ENCODE measurements at places on chromosomes 16 and 17.

DNA sequence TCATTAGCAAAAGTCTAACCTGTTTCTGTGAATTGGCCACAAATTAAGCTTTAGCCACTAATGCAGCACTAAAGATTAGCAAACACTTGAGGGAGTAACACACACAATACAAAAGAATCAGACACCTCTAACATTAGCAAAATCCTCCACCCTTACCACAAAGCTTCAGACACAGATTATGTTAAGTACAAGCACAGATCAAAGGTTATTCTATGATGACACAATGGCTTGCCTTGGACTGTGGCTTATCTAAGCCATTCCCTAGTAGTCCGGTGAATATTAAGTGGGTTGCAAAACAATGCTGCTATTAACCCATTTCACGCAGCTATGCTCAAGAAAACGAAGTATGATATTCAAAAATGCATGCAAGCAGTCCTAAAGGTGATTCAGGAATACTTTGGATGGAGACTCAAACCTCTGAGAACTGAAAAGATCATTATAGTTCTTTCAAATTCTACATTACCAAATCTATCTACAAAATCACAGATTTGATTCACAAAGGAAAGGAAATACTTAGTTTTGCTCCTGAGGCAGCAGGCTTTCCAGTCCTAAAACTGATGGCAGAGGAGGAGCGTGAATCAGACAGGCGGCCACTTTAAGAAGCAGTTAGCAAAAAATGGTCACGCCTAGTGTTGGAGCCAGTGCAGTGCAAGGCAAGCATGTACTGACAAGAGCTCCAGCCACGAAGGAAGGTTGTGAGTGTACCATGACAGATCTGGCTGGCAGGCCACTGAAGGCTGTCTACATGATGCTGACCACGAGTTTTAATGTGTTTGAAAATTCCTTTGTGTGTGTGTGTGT is 67.2 kb downstream of the PARN start:
- no peak for DNase-seq

GRCh38 chr17:57874434-57875289 is 24.8 kb upstream of the MRPS23 start:
- no peak for DNase-seq

DNA sequence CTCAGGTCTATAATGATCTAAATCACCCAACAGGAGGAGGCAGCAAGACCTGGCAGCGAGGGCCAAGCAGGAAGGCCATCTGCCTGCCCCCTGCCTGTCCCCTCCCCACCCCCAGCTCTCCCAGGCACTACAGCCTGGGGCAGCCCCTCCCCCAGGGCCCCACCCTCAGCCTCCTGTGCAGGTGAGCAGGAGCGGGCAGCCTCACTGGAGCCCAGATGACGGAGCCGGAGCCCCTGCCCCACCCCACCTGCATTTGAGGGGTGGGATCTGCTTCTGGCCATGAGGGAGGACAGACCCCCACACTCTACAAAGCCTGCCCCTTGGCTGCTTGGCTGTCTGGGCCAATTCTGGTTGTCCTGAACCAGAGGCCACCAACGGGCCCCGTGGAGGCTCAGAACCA is 12.4 kb upstream of the BAHCC1 start:
- DNase-seq, result no peak

- DNase-seq, result peak; percentile 28
These were observed 74.0 kb upstream of the XYLT1 start for GRCh38 chr16:17544785-17545184.

DNA sequence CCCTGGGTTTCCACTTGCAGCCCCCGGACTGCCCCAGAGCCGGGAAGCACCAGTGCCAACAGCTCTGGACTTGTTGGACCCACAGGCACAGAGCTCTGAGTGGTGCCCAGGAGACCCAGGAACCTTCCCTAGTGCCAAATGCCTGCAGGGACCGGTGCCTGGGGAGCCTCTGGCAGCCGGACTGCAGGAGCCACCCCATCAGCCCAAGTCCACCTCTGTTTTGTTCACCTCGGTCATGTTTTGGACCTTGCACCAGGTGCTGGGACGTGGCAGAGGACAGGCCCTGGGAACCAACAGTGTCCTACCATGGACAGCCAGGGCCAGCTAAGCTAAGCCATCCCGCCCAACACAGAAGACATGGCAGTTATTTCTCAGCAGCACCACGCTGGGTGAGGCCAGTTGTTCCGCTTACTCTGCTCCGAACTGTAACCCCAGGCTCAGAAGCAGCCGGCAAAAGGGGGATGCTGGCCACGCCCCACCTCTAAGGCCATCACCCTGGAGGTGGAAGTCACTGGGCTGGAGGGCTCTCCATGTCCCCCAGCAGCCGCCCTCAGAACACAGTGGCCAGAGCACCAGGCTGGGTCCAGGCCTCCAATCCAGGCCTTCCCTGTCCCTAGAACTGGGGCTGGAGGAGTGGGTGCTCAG is 79.8 kb downstream of the AMFR start:
- no peak for DNase-seq

GRCh38 chr16:11165349-11165748 is 90.7 kb downstream of the SOCS1 start:
- no peak for DNase-seq

DNA sequence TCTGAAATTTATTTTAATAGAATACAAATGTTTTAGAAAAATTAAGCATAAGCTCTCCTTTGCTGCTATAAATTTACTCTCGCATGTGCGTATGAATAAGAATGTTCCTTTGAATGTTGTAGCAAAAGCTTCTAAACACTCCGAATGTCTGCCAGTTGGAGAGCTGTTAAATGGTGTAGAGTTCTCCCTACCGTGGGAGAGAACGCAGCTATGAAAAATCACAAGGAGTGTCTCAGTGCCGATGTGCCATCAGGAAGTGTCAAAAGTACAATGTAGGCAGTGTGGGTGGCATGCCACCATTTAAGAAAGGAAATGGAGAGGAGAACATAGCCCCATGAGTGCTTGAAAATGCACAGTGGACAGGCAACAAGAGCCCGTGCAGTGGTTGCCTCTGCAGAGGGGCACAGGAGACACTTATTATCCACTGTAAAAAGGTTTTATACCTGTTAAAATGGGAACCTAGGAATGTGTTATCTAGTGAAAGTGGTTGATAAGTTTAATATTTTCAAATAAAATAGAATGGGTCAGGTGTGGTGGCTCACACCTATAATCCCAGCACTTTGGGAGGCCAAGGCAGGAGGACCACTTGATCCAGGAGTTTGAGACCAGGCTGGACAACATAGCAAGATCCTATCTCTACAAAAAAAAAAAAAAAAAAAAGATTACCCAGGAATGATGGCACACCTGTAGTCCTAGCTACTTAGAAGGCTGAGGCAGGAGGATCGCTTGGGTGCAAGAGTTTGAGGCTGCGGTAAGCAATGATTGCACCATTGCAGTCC is 144.0 kb downstream of the SOCS1 start:
- no peak for DNase-seq

- DNase-seq, result no peak
These were observed 98.6 kb downstream of the CDH8 start for GRCh38 chr16:61937646-61938045.

DNA sequence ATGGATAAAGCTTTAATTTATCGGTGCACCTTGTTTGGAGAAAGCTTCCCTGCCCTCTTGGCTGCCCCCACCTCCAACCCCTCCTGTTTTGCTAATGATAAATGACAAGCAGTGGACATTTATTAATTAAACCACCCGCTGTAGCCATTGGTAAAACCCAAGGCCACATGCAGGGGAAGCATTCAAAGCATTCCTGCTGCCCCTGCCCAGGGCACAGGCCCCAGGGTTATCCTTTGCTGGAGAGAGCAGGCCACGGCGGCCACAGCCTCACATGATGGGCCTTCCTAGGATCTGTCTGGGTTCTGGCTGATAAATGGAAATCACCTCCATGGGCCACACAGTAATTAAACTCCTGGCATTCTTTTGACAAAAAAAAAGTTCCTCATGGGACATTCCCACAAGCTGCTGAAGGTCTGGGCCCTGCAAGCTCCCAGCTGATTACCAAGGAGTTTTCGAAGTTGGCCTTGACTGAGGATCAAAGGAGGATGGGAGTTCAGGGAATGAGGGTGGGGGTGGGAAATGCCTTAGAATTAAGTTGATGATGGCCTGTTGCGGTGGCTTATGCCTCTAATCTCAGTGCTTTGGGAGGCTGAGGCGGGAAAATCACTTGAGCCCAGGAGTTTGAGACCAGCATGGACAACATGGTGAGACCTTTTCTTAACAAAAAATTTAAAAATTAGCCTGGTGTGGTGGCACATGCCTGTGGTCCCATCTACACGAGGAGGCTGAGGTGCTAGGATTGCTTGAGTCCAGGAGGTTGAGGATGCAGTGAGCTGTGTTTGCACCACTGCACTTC is 35.5 kb downstream of the SOST start:
- DNase-seq, result no peak

GRCh38 chr16:19417640-19418039 is at the start of gene TMC5:
Gene TMC5, plus strand, starts transcription at chr16:19417883. Its CDS starts 22,156 bp downstream, at chr16:19440039.
- peak; percentile 9 for DNase-seq
